ENCODE measurements at places on chromosomes 3 and 15.

- DNase-seq, result no peak
These were observed 15.1 kb downstream of the CHRNA3 start for GRCh38 chr15:78605680-78606079.

DNA sequence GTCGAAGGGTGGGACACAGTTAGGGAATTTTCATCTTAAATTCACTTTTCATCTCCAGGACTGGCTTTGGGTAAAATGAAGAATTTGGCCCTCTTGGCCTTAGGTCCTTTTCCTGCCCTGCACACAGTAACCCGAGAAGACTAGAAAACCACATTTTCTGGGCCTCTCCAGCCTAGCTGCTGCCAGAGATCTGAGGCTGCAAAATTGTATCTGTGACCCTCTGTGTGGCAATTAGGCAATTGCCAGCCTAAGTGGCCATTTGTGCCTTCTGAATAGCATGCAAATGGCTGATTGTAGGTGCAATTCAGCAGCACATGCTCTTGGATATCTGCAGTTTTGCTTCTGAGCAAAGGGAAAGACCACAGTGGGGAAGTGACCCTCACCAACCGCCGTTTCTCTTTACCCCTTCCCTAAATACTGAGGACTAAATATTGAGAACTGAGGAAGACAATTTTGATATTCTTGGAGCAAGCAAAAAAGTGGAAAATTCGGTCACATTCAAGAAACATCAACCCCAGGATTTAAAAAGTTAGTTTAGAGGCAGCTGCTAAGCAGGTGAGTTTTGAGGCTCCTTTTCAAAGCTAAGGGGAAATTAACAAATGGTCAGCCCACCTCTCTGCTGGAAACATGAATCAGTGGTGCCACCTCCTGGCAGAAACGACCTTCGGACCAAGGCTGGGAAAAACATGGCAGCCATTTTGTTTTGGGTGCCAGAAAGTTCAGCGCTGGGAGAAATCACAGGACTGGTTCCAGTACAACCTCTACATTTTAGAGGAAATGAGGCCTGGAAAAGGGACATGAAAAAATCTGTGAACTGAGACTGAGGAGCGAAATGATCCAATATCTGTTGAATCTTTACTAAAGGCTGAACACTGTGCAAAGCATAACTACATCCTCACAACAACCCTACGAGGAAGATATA, 56.6 kb upstream of the PRTG start:
- DNase-seq, result peak; percentile 58

DNA sequence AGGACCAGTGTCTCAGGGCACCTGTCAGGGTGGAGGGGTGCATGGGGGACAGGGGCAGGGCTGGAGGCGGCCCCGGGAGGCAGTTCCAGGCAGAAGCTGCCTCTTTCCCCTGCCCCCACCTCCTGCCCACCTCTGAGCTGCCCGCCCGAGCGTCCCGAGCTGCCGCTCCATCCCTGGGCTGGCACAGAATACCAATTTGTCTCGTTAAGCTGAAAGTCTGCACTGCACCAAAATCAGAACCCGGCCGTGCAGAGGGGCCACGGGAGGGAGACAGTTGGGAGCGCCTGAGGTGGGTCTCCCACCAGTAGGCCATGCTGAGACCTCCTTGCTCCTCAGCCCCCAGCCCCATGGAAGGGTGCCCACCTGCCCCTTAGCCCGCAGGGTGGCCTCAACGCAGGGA, 1.3 kb upstream of the ATP2B2 start:
- DNase-seq, result no peak

GRCh38 chr3:9266716-9267115, 17.3 kb upstream of the SRGAP3 start:
- no peak for DNase-seq

- DNase-seq, result peak; percentile 65
These were observed 1.8 kb upstream of the PLXND1 start for GRCh38 chr3:129608087-129608935.

DNA sequence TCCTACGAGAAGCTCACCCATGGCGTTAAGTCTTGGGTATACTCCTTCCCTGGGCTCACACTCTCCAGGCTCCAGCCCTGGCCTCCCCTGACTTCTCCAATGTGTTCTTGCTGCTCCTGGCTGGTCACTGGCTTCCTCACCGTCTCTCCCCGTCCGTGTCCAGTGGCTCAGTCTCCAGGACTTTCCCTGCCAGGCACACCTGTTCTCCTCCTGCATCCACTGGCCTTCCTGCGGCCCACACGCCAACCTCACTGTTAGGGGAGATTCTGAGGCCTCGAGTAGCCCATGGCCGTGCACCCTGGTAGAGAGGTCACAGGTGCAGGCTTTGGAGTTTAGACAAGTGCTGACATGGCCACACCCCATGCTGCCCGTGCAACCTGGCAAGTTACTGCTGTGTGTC, 91.9 kb upstream of the SNRPA1 start:
- DNase-seq, result no peak

GRCh38 chr3:23659840-23660430, 145.8 kb upstream of the UBE2E1 start:
- DNase-seq, result no peak

- DNase-seq, result no peak
These were observed 401.0 kb upstream of the TBL1XR1 start for GRCh38 chr3:177598097-177598833.

DNA sequence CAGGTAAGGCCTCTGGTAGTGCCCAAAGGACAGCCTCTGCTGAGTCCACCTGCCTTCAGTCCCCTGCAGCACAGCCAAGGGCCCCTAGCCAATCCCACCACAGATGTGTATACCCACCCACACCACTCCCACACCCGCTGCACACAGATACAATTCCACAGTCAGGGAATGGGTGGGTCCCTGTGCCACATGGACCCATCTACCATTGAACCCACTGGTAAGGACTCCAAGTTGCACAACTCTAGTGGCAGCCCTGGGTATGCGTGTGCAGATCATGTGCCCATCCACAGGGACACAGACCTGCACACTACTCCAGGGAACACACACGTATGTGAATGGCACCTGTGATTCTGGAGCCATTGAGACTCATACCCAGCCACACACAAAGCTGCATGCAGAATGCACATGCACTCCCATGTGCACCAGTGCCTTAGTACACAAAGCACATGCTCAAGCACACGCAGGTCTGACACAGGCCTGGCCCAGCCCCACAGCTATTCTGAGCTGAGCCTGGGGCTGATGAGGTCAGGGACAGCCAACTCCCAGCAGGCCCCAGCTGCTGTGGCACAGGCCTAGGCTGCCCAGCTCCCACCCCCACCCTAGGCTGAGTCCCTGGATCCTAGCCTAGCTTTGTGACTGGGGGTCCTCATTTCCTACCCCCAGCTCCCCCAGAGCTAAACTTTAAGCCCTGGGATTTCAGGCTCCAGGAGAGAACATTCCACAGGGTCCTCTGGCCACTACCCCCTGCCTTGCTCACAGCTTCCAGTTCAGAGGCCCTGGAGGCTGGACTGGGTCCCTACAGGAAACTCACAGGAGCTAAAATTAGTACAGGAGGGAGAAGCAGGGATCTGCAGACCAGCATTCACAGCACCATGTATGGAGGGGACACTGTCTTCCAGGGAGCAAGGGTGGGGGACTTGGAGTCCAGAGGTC, 2.7 kb upstream of the ALS2CL start:
- DNase-seq, result no peak

GRCh38 chr3:56133423-56133822, 334.8 kb downstream of the ERC2 start:
- DNase-seq, result no peak

DNA sequence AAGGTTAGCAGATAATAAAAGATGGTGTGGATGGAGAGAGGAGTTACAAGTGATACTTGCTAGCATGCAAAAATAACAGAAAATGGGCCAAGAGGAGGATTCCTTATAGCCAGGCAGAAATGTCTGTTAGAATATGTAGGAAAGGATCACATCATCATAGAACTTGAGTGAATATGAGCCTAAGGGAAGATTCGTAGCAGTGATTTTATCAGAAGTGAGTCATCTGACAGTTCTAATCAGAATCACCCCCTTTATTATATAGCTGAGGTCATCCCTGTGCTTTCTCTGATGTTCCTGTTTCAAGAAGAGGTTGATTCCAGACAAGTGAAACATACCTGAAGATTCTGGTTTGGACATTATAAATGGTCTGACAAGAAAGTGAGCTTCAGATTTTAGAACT, 22.9 kb downstream of the EXOG start:
- DNase-seq, result no peak

DNA sequence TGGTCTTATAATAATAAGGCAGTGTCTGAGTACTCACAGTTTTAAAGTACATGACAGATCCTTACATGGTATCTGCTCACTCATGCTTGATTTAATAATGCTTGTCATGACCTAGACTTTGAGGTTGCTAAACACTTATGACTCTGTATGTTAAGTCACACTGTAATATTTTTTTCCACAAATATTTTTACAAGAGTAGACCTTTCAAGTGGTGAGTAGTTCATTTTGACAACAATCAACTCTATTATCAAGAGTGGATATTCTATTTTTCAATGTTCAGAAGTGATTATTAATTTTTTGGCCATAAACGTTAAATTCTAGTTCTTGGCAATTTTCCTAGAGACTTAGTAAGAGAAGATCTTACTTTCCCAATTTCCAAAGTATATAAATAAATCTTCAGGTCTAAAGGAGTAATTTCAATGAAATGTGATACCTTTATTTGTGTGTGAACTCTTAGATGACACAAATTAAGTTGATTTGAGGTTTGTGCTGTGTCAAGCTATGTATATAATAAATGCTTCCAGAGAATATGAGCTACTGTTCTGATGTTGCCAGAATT, 104.5 kb downstream of the NLGN1 start:
- no peak for DNase-seq

DNA sequence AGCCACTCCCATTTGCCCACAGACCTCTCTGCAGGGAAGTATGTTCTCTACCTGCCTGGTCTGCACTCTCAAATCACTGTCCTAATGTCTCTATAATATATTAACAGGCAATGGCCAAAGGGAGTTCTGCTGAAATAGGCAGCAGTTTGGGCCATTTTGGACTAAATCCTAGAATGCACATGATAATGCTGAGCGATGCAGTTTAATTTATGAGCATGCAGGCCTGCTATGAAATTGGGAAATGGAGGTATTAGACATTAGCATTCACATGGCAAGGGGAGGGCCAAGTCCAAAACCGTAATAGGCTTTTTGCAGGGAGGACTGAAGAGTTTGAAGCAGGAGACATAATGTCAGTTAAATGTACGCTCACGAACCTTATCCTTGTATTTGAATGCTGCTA, 31.3 kb downstream of the NMNAT3 start:
- no peak for DNase-seq

- DNase-seq, result no peak
These were observed 117.2 kb downstream of the UACA start for GRCh38 chr15:70646169-70646568.

- no peak for DNase-seq
These were observed 213.0 kb downstream of the FMN1 start for GRCh38 chr15:32981536-32981935.

- DNase-seq, result no peak
These were observed 5.7 kb downstream of the XIRP1 start for GRCh38 chr3:39186692-39187151.

GRCh38 chr3:169790219-169790618, 17.0 kb downstream of the MYNN start:
- no peak for DNase-seq

GRCh38 chr15:74964794-74965193, 8.2 kb upstream of the RPP25 start:
- no peak for DNase-seq

DNA sequence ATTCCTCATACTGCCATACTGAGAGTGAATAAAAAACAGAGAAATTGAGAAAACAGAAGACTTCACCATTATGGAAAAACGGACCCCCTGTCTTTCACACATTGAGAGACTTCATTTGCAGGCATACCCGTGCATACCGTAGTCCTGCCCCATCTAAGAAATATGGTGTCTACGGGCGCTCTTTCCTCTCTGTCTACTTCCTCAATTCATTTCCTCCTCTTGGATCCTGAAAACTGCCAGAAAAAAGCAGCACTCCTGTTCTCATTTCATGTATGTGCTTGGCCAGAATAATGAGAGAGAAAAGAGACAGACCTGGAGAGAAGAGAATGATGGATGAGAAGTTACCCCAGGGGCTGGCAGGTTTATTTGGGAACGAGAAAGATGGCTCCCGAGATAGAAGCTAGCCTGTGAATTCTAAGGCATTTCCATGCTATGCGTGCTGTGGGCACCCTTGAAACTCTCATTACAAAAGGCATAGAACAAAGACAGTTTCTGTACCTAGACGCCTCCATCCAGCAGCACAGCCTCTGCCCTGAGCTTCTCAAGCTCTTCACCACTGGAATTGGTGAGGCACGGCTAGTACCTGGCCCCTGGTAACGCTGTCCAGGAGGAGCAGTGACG, 62.5 kb upstream of the EPHB3 start:
- no peak for DNase-seq

- DNase-seq, result no peak
These were observed 57.6 kb upstream of the ATP11B start for GRCh38 chr3:182735672-182736071.

DNA sequence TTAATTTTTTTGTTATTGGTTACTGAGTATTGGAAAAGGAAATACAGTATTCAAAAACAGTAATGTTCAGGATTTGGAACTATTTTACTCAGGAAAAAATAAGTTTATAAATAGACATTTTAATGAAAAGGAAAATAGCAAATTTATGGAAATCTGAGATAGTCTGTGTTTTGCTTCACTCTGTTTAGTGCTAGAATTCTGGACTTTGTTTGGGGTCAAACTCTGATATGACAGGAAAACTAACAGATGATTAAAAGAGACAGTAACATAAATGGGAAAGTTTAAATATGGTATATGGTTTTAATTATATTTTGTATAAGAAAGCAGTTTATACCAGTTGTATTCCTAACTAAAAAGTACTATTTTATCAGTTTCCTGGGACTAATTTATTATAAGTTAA, 17.4 kb downstream of the SETD5 start:
- no peak for DNase-seq

DNA sequence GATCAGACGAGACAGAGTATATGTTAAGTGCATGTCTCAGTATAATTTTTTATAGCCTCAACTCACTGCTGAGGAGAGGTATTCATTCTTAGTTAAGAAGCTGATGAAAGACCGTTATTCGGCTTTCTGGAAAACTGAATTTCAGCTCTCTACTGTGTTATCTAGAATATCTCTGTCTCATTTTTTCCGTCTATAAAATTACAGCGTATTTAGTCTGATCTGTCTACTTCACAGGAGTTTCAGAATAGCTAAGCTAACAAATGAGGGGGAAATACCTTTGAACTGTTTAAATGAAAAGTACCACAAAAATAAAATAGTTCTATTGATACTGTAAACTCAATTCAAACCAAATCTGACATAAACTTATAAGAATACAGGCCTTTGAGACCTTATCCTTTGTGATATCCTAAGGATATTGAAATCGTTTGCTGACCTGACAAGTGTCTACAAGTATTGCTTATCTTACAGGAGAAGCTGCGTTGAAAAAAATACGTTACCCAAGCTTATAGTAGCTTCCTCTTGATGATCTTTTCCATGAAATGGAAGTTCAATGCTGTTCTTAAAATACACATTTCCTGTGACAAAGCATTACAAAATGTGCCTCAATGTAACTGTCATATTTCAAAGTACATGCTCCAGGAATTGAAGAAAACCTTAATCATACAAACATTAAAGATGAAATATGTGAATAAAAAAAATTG, 104.6 kb downstream of the IL1RAP start:
- DNase-seq, result no peak
